ENCODE measurements at places on chromosomes 16 and 17.

DNA sequence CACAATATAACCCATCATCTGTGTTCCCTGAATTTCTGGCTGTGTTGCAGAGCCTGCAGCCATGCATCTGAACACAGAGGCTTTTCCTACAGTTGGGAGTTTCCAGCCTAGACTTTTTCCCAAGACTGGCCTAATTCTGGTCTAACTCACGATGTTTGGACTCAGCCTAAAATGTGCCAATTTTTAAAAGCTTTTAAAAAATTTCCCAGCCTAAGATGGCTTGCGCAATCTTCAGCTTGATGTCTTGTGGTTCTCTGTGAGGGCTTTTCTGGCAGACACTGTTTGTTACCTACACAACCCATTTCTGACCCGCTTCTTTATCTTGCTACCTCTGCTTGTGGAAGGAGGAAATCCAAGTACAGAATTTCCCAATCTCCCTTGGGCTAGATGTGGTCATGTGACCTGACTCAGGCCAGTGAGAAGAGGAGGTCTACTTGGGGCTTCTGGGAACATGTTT, 72.7 kb upstream of the GAS7 start:
- no peak for DNase-seq

- DNase-seq, result no peak
Observed at GRCh38 chr17:11272191-11272590, 31.2 kb downstream of the SHISA6 start.

- peak; percentile 63 for DNase-seq
Observed at GRCh38 chr16:16001596-16002255, 52.3 kb downstream of the ABCC1 start.

DNA sequence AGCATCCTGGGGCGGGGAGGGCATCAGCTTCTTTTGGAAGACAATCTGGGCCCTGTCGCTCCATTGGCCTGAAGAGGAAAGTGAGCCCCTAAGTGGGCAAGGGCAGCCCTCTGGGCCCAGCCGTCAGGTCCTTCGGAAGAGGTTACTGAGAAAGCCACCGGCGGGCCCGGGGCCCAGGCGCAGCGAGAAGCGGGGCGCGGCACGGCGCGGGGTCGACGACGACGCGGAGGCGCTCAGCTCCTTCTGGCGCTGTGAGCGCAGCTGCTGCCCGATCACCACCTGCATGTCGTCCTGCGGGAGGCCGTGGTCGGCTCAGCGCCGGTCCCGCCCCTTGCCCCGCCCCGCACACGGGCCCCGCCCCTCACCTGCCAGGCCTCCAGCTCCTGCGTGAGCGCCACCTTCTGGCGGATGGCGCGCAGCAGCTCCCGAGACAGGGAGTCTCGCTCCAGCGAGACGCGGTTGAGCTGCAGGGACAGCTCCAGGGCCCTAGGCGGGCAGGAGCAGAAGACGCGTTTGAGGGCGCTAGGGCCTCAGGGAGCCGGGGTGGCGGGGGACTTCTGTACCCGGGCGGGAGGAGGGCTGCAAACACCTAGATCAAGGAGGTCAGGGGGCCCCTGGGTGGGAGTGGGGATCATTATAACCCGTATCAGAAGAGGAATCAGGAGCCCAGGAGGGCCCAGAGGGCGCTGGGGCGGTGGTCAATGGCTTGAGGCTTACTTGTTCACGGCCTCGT, 4.3 kb downstream of the THOC6 start:
- peak; percentile 93 for DNase-seq

- no peak for DNase-seq
Observed at GRCh38 chr17:43782913-43783680, 2.9 kb downstream of the CFAP97D1 start.

- DNase-seq, result no peak
Observed at GRCh38 chr17:77118251-77118928, 22.4 kb upstream of the SEC14L1 start.

GRCh38 chr16:6864671-6865070, 468.0 kb upstream of the RBFOX1 start:
- no peak for DNase-seq

DNA sequence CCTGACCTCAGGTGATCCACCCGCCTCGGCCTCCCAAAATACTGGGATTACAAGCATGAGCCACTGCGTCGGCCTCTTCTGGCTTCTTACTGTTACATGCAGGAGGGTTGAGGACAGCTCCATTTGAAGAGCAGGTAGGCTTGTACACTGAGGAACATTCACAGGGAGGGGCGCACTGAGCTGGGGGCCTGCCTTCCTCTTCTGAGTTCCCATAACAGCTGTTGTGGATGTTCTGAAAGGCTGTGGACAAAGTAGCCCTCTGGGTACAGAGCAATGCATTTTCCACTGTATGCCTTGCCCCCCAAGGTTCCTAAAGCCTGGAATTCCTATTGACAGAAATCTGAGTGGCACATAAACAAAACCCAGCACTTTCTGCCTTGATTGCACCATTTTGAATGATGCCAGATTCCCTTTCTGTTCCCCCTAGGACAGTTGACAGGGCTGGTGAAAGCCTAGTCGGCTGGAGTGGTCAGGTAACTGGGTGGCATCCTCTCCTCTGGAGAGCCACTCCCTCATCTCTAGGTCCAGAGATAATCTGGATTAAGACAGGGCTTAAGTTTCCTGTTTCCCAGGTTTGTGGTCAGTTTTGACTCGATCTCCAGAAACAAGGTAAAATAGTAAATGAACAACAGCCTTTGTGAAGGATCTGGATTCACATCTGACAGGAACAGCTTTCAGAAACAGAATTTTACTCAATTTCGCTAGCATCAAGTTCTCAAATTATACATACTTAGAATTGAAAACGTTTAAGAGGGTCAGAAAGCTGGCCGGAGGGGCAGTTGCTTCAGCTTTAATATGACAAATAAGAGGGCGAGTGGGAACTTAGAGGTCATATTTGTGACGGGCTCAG, 1.3 kb upstream of the CDK5R1 start:
- no peak for DNase-seq

DNA sequence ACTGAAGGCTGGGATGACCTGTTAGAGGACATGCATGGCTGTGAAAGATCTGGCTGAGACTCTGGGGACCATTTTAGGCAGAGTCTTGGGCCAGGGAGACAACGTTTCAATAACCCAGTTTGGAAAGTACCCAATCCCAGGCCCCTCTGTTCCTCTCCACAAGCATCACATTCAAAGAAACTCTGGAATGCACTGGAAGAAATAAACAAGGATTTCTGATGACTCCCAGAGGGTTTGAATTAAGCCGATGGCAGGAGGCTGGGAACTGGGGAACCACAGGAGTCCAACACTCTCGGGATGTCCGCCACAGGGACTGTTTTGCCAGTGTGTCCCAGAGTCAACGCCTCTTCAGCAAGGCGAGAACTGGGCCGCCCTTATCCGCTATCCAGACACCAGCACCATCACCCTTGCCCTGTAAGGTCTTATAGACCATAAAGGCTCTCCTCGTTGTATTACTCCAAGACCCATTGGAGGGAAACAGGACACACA, 3.3 kb downstream of the PMP22 start:
- DNase-seq, result no peak

DNA sequence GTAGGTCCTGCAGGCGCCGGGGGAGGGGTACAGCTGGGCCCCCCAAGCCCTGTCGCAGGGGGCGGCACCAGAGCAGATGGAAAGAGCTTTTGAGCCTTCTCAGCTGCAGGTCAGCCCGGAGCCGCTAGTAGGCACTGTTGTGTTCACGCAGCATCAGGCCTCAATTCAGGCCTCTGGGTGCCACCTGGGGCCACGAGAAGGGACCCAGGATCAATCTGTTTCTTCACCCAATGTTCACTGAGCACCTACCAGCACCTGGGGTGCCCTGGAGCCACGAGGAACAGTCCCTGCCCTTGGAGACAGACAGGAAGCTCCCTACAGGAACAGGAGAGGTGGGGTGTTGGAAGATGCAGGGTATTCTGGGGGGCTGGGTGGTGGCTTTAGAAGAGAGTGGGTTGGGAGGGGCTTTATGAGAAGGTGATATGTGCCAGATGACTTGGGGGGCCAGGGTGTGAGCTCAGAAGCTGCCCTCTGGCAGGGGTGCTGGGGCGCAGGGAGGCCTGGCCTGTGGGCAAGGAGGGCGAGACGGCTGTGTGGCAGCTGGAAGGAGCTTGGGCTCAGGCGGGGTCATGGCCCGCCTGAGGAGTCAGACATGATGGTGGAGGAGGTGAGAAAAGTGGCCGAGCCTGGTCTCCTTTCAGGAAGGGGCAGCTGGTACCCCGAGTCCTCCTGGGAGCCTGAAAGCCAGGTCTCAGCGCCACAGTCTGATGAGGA, 121.9 kb upstream of the GSE1 start:
- DNase-seq, result no peak

DNA sequence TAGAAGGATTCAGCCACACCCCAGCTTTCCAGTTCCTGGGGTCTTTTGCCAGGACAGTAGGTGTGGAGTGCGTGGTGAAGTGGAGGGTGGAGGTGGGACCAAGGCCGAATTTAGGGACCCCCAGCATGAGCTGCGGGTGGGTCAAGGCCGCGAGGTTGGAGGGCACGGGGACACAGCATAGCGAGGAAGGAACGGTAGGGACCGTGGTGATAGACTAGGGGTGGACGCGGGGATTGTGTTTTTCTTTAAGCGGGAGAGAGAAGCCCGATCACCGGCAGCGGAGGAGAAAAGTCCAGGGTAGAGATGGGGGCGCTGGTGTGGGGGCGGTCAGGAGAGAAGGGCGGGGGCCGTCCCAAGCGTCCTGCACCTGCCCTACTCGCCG, 261 bp upstream of the B4GALNT2 start:
- no peak for DNase-seq

DNA sequence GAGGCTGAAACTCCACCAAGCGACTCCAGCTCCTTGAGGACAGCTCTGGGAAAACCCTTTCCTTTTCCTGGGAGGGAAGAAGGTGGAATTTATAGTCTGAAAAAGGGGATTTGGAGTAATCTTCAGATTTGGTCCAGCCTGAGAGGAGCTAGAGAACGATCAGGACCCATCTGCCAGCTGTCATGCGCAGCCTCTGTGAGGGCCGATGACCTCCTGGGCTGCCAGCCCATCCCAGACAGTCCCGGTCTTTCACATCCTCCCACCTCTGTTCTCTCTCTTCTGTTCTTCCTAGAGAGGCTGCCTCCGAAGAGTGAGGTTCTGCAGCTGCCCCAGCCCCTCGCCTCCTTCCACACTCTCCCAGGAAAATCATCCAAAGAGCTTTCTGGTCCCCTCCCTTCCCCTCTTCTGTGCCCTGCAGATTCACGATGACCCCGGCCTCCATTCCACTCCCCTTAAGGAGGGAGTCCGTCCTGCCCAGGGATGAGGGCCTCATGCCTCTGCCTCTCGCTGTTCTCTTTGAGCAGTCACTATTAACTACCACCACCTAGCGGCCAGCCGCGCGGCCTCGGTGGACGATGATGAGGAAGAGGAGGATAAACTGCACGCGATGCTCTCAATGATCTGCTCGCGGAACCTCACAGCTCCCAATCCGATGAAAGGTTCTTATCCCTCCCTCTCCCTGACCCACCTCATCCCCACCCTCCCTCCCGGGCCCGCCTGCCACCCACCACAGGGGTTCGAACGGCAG, 29.6 kb downstream of the SGSM2 start:
- DNase-seq, result no peak

GRCh38 chr17:67138392-67138791, 94.0 kb downstream of the CACNG1 start:
- no peak for DNase-seq

DNA sequence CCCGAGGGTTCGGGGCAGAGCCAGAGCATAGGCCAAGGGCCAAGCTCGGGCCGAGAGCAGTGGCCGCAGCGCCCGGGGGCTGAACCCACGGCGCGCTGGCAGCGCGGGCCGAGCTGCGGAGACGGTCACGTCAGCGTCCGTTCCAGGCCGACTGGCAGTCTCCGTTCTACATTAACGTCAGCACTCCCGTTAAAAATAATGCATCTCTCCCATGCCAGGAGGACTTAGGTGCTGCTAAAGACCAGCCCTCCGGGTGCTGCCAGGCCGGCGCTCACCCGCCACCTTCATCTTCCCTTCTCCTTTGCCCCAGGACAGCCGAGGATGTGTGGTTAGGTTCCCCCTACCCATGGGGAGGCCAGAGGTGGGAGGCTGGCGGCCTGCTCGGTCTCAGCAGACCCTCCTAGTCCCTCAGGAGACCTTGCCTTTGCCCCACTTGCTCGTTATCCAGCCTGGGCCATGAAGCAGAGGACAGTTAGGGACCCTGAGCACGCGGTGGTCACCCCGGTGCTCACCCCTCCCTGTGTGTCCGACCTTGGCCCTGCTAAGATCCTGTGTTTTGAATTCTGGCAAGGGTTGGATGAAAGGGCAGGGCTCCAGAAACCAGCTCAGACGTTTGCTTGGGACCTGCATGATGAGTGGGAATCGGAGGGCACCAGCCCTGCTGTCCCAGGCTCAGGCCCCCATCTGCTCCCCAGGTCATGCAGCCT, 572 bp downstream of the MPG start:
- no peak for DNase-seq

GRCh38 chr16:54503011-54503855, 216.6 kb upstream of the IRX3 start:
- DNase-seq, result no peak

GRCh38 chr16:28317040-28317880, 24.9 kb downstream of the SBK1 start:
- DNase-seq, result peak; percentile 38
